ENCODE measurements at places on chromosomes 16 and 17. TPM values are rescaled to one million over a fixed set of nuclear protein-coding genes. Genes with fewer than 3 reads are reported as not detected.

DNA sequence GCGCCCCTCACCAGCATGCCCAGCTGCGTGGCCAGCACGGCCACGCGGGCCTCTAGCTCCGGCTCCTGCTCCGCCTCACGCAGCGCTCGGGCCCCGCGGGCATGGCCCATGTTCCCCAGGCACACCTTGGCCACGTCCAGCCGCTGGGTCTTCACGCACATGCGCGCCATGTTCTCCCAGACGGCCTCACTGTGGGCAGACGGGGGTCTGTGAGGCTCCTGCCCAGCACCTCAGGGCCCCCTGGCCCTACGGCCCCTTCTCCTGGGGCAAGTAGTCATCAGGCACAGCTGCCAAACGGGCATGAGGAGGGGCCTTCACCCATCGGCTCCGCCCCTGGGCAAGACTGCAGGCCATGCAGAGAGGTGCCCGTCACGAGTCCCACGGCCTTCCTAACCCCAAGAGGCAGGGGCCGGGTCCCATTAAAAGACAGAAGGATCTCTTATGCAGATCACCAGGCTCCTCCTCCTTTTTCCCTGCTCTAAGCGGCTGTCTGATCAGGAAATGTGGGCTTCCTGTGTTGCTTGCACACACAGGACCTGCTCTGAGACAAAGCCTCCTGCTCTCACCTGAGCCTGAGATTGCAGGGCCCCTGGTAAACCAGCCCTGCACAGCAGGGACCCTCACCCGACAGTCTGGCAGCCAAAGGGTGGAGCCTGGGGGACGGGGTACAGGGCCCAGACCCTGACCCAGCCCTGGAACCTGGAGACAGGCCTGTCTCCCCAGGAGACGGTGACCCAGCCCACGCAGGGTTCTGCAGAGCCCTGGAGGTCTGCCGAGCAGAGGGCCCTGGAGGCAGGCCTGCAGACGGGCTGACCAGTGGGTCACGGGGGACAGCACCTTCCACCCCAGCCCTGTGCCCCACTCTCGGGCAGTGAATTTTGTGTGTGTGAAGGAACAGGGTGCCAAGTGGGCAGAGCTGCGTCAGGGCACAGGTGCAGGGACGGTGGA lies 6.6 kb upstream of the TMEM204 start:
- H3K4me3 ChIP-seq, result no peak overlapping the region
- H3K36me3 ChIP-seq, result no peaks in the 10 kb centered on the region
- H3K4me1 ChIP-seq, result peaks cover 12% of the 10 kb centered on the region
- H3K27ac ChIP-seq, result no peak overlapping the region
- no peak for DNase-seq

DNA sequence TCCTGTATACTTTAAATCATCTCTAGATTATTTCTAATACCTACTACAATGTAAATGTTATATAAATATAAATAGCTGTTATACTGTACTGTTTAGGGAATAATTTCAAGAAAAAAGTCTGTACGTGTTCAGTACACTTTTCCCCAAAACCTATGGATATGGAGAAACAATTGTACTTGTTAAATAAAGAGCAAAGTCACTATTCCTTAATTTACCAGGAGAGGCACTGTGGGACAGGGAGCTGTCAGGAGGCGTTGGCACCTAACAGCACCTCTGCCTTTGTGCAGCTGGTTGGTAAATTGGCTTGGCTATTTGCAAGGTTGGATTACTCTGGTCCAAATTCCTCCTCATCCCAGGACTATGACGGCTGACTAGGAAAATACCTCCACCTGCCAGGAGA lies 28.0 kb downstream of the CRHR1 start:
- H3K36me3 ChIP-seq, result no peaks in the 10 kb centered on the region
- peak; percentile 5 for DNase-seq
- no peaks in the 10 kb centered on the region for H3K4me1 ChIP-seq
- no peak overlapping the region for H3K4me3 ChIP-seq
- H3K27ac ChIP-seq, result no peak overlapping the region

DNA sequence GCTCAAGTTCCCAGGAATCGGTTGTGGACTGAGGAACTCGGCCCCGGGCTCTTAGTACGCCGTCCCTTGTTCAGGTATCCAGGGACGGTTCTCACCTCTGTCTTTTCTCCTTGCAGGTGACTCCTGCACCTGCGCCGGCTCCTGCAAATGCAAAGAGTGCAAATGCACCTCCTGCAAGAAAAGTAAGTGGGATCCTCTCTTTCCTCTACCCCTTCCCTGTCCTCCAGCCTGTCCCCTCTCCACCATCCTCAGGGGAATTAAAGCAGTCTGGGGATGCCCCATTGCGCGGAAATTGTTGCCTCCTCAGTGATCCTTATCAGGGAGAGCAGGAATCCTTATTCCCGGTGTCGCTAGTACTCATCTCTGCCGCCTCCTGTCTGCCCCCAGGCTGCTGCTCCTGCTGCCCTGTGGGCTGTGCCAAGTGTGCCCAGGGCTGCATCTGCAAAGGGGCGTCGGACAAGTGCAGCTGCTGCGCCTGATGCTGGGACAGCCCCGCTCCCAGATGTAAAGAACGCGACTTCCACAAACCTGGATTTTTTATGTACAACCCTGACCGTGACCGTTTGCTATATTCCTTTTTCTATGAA lies 585 bp downstream of the MT2A start:
- no peak for DNase-seq
- H3K4me3 ChIP-seq, result peak overlapping the region; percentile 85
- peaks cover 42% of the 10 kb centered on the region for H3K4me1 ChIP-seq
- no peaks in the 10 kb centered on the region for H3K27me3 ChIP-seq

The PITPNM3 gene
- 0.99 TPM for total RNA-seq

DNA sequence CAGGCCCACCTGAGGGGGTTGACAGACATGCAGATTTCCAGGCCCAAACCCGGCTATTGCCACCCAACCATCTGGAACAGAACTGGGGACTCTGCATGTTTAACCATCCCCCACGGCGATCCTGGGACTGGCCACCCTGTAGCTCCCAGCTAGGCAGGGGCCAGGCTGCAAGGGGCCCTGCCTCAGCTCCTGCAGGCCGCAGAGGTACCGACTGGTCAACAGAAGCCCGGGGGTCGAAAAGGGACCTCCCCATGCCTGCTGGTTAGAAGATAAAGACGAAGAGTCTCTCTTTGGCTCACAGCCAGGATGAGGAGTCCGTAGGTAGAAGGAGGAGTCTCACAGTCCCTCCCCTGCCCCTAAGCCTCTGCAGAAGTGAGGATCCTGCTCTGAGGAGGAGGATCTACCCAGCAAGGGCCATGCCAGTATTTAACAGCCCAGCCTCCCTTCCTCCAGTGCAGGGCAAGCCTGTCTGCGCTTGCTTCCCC lies 223.4 kb upstream of the TNRC6C start:
- DNase-seq, result peak; percentile 20
- peaks cover 11% of the 10 kb centered on the region for H3K27me3 ChIP-seq
- no peaks in the 10 kb centered on the region for H3K36me3 ChIP-seq
- no peaks in the 10 kb centered on the region for H3K4me1 ChIP-seq
- H3K4me3 ChIP-seq, result no peak overlapping the region

The LONP2 gene
- 60.8 TPM for total RNA-seq

The KRTAP3-1 gene
- total RNA-seq, result not detected

The IL17C gene
- not detected for total RNA-seq

GRCh38 chr17:18231164-18231563 lies 5.7 kb downstream of the LLGL1 start:
- H3K27me3 ChIP-seq, result no peaks in the 10 kb centered on the region
- peaks cover 3% of the 10 kb centered on the region for H3K4me1 ChIP-seq
- H3K4me3 ChIP-seq, result no peak overlapping the region
- peaks cover 16% of the 10 kb centered on the region for H3K36me3 ChIP-seq

DNA sequence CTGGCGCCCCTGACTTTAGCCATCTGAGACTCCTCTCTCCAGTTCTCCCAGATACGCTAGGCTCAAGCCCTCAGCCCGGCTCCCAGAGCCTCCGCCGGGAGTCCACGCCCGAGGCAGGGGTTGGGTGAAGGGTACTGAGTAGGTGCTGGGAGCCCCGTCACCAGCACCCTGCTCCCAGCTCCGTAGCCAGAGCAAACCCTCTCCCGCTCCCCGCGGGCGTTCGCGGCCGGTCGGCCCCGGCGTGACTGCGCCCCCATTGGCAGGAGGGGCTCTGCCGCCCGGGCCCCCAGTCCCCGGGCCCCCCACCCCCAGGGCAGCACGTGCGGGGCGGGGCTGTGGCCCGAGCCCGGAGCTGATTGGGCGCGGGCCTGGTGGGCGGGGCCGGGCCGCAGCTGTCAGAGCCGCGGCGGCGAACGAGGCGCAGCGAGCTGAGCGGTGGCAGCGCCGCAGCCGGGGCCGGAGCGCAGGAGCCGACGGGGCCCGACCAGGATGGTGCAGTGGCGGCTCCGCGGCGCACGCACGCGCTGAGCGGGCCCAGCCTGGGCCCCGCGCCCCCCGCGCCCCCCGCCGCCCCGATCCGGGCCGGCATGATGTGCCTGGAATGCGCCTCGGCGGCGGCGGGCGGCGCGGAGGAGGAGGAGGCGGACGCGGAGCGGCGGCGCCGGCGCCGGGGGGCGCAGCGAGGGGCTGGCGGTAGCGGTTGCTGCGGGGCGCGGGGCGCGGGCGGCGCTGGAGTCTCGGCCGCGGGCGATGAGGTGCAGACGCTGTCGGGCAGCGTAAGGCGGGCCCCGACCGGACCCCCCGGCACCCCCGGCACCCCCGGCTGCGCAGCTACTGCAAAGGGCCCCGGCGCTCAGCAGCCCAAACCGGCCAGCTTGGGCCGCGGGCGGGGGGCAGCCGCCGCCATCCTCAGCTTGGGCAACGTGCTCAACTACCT lies at the start of gene SPNS2:
TSS of gene SPNS2 (plus strand) at position 421 of the 937 bp plus-strand sequence. CDS start at position 588, 167 bp downstream.
- no peak within 1 kb of the TSS for H3K27ac ChIP-seq
- H3K27me3 ChIP-seq, result peaks cover 19% of the 10 kb centered on the region
- H3K4me3 ChIP-seq, result no peak within 1 kb of the TSS

All from fibroblast of lung (primary cell).